NCI-H187 treated with DMSO at 0.1 percent for 48 hours (cell line): ENCODE measurements at places on chromosomes 1 and 21.

- DNase-seq, result no peak
Observed at GRCh38 chr1:95195046-95195445, 39.0 kb upstream of the RWDD3 start.

DNA sequence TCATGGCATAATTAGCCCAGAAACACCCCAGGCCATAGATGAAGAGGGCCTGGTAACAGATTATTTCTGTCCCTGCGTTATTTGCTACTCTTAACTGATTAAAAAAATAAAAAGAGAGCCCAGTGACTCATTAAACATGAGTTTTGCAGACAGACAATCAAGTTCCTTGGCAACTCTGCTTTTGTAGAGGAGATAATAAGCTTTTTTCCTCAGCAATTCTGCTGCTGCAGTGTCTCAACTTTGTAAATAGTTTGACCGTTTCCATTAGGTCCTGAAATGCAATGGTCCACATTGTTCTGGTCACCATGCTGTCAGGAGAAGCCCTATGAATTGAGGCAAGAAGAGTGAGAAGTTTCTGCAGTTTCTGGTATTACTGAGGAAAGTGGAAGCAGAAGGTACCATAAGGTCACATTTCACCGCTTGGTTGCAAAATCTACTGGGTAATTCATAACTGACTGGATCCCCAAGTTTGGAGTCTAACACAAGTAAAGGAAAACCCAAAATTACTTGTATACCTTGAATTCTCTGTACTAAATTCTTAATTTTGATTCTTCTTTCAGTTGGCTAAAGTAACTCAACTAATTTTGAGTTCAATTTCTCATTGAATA, 139.5 kb downstream of the ZZZ3 start:
- DNase-seq, result no peak

GRCh38 chr1:100363831-100364230, 11.5 kb downstream of the CDC14A start:
- DNase-seq, result no peak

- no peak for DNase-seq
Observed at GRCh38 chr1:217472915-217473314, 158.0 kb downstream of the GPATCH2 start.

DNA sequence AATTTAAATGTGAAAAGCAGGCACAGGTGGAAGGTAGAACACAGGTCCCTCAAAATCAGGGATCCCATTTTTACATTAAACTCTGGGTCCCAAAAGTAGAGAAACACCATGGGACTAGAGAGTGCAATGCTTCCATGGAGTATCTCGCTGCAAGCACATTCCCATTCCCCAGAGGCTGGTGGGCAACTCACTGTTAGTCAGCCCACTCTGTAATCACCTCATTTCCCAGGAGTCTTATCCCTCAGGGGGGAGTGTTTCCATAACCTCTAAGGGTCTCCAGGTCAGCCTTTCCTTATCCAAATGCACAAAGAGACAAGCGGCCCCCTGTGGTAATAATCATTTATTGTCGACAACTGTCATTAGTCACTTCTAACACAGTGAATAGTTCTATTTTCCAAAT, 490.1 kb upstream of the LRRC7 start:
- no peak for DNase-seq

DNA sequence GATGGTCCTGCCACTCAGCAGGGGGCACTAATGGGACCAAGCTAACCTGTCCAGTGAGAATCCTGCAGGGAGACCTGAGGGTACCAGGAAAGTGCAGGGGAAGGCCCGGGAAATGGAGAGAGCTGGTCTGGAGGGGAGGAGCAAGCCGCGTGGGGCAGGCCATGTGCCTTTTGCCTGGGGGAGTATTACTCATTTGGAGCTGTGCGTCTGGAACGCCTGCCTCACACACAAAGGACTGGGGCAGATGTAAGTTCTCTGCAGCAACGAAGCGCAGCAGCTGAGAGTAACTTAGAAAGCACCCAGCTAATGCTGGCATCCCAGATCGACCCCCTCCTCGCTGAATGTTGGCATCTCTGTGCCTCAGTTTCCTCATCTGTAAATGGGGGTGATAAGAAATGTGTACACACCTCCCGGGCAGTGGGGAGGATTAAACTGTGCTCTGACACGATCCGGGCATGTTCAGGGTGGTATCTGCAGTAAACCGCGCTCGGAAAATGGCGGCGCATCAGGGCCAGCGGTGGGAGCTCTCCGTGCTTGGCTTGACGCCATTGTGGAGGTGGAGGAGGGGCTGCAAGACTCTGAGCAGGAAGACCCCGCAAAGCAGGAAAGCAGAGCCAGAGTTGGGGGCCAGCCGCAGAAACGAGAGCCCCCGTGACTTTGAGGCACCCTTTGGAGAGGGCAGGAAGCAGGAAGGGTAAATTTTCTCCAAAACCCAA, 212.5 kb downstream of the NPHP4 start:
- no peak for DNase-seq

- DNase-seq, result no peak
Observed at GRCh38 chr1:12600335-12600734, 17.7 kb downstream of the DHRS3 start.

- DNase-seq, result no peak
Observed at GRCh38 chr1:1892079-1892762, 1.3 kb upstream of the GNB1 start.

DNA sequence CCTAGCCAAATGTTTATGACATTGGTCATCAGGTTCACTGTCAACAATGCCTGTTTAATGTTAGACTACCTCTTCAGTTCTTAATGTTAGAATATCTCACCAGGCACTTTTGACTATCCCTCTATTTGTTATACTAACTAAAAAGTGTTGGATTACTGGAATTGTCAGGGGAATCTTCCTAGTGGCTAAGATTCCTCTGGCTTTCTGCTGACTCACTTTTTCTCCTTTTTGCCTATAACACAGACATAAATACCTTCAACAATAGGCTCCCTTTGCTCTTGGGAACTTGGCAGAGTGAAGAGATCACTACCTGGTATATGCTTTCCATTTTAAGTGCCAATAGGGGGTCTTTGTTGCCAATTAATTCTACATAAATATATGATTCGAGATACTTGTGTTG, 68.5 kb downstream of the TMEM200B start:
- DNase-seq, result no peak

DNA sequence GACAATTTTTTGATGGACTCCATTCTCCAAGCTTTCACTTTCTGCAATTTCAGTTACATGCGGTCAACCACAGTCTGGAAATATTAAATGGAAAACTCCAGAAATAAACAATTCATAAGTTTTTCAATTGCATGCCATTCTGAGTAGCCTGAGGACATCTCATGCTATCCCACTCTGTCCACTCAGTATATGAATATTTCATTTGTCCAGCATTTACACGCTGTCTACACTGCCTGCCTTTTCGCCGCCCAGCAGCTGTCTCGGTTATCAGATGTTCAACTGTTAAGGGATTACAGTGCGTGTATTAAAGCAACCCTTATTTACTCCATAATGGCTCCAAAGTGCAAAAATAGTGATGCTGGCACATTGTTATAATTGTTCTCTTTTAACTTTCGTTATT, 116.3 kb downstream of the ADSS2 start:
- DNase-seq, result no peak

DNA sequence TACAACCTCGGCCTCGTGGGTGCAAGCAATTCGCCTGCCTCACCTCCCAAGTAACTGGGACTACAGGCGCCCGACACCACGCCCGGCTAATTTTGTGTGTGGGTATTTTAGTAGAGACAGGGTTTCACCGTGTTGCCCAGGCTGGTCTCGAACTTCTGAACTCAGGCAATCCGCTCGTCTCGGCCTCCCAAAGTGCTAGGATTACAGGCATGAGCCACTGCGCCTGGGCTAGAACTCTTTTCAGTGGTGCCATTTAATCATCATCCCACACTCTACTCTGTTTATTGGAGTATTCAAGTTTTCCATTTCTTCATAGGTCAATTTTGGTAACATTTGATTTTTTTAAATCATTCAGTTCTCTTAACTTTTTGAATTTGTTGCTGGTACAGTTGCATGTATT, 101.3 kb downstream of the DHRS3 start:
- DNase-seq, result no peak

DNA sequence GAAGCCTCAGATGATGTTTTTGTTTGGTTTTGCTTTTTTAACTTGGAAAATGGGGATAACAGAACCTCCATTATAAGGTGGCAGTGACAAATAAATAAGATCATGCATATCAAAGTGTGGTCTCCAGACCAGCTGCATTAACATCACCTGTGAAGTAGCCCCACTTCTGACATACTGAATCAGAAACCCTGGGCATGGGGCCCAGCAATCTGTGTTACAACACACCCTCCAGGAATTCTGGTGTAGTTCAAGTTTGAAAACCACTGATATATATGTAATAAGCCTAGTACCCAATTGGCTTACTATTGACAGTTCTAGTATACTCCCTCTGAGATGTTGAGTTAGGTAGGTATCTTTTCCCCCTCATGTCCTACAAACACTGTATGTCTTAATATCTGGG, 24.1 kb upstream of the RNF19B start:
- DNase-seq, result no peak

- no peak for DNase-seq
Observed at GRCh38 chr1:237748171-237748960, 142.4 kb downstream of the ZP4 start.

DNA sequence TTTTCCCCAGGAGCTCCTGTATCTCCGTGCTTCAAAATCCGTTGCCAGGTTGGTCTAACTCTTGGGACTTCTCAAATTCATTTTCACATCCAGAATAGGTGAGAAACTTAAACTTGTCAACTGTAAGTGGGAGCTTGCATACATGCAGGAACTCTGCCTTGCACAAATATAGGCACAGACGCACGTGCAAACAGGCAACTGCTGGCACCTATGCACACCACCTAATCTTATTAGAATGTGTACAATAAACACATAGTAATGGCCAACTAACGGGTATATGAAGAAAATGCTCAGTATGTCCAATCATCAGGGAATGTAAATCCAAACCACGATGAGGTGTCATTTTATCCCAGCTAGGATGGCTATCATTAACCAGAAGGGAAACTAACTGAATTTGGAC, 22.6 kb upstream of the FCGR2A start:
- DNase-seq, result no peak

GRCh38 chr1:170685166-170685565, 21.2 kb downstream of the PRRX1 start:
- no peak for DNase-seq

DNA sequence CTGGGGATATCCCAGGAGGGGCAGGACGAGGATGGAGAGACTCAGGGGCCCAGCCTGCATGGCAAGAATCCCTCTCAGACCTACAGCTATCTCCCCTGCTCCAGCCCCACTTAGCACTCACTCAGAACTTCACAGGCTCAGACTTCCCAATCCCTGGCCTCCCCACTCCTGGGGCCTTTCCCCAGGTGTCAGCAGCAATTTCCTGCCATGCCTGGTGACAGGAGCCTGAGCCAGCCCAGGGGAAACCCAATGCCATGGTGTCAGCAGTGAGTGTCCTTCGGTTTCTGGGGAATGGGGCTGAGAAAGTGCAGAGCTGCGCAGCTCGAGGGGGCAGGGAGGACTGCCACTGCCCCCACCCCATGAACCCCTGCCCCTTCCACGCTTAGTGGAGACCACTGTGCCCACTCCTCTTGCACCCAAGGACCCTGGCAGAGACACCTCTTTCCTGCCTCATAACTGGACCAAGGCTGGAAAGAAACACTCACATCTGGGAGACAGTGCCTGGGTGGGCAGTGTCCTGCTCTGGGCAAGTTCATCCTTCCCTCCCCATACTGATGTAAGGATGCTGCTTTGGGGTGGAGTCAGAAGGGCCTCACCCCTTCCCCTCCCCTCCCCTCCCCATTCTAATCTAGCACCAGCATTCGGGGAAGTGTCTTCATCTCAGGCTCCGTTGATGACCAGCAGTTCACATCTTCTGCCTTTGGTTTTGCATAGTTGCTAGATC, 17.1 kb upstream of the UBL4B start:
- DNase-seq, result no peak

- no peak for DNase-seq
Observed at GRCh38 chr1:196056966-196057365, 551.3 kb downstream of the KCNT2 start.

- DNase-seq, result no peak
Observed at GRCh38 chr1:231463541-231463940, 41.5 kb upstream of the EGLN1 start.

DNA sequence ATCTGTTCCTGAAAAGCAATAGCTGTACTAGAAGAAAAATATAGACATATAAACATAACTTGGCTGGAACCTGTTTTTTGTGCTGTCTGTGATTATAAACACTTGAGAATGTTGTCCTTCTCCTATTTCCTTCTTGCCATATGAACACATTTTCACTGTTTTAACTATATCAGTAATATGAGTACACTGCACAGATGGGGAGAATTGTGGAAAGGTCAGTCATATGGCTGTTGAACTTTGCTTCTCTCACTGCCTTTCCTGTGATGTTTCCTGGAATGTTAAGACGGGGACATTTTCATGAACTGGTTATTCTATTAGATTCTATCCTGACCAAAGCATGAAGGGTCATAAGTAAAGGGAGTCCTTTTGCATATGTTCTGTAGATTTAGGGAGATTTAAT, 24.9 kb downstream of the HMCN1 start:
- DNase-seq, result no peak

DNA sequence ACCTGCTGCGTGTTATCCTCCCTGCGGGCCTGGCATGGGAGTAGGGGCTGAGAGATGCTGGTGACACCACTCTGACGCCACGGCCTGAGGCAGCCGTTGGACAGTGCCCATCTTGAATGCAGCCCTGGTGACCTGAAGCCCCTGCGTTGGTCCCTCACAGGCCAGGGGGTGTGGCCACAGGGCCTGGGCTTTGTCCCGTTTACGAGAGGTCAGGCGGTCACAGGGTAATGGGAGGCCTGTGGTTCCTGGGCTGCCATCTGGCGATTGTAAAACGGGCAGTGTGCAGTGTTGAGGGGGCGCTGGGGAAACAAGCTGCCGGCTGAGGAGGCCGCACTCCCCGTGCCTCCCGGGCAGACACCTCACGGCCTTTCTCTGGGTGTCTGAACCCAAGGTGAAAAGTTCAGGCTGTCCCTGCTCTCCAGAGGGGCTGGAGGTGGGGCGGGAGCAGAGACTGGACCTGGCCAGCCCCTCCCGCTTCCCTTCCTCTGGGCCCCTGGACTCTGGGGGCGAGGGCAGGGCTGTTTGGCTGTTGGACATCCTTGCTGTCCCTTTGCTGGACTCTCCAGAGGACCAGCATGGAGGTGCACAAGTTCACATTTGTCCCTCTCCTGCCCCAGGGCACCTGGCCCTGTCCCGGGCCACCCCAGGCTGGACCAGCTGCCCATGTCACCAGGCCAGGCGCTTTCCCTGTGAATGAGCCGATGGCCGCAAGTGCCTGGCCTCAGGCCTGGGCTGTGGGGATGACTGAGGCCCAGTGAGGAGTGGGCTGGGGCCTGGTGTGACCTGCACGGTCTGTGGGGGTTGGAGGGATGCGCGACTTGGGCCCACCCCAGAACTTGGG, 42.4 kb downstream of the SKI start:
- DNase-seq, result no peak

GRCh38 chr1:58568271-58568860, 8.7 kb downstream of the TACSTD2 start:
- no peak for DNase-seq

- no peak for DNase-seq
Observed at GRCh38 chr1:165259236-165259635, 97.3 kb downstream of the LMX1A start.

GRCh38 chr1:3899754-3900149, 320 bp downstream of the C1orf174 start:
- no peak for DNase-seq
